ENCODE measurements at places on chromosomes 6 and 20. TPM values are rescaled to one million over a fixed set of nuclear protein-coding genes. Genes with fewer than 3 reads are reported as not detected.

The CCN6 gene
- total RNA-seq, result not detected

The XKR7 gene
- not detected for total RNA-seq

The TFAP2A gene
- not detected for total RNA-seq

The CSTF1 gene
- 40.8 TPM for total RNA-seq

The GRM1 gene
- 0.08 TPM for total RNA-seq

The RAET1G gene
- total RNA-seq, result 0.13 TPM

The SMLR1 gene
- not detected for total RNA-seq

The ULBP3 gene
- total RNA-seq, result 4.7 TPM

The PBOV1 gene
- not detected for total RNA-seq

Measured in epithelial cell of alveolus of lung (primary cell).